ENCODE measurements at places on chromosomes 7 and 10.

- no peak for DNase-seq
These were observed 93.4 kb upstream of the AUTS2 start for GRCh38 chr7:69504733-69505420.

GRCh38 chr10:63171926-63172325, 38.8 kb downstream of the NRBF2 start:
- DNase-seq: no peak

DNA sequence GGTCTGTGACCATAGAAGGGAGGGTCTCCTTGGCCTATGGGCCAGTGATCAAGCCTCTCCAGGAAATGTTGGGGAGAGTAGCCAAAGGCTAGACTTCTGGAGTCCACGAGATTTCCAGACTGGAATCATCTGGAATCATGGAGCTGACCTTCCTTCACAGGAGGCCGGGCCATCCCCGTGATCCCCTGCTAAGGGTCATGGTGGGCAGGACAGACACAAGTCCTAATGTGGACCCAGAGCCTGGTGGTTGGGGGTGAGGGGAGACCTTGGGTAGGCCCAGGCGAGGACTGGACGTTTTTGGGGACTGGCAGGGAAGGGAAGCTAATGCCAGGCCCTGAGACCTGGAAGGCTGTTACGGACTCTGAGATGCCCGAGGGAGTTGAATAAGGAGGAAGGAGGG, 9.8 kb upstream of the GRID1 start:
- DNase-seq: no peak

DNA sequence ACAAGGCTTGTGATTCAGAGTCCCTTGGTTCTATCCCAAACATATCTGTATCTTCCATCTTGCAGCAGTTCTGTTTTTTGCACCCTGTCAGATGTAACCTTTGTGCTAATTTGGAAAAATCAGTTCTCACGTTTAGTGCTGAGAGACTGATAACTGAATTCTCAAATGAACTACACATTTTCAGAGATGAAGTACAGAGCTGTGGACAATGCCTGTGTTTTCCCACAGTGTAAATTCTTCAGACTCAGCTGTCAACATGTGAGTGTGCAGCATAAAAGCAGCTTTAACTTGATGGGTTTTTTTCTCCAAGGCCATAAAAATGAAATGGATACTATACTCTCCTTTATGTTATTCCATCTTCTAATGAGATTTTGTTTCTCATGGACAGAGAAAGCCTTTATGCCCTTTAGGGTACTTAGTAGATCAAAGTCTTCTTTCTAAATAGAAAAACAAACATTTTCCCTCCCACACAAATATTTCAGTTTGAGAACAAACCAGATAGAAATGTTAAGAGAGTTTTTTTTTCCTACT, 150.9 kb downstream of the SEMA3A start:
- no peak for DNase-seq

GRCh38 chr10:123136806-123137642, 1.3 kb downstream of the HMX3 start:
- no peak for DNase-seq

DNA sequence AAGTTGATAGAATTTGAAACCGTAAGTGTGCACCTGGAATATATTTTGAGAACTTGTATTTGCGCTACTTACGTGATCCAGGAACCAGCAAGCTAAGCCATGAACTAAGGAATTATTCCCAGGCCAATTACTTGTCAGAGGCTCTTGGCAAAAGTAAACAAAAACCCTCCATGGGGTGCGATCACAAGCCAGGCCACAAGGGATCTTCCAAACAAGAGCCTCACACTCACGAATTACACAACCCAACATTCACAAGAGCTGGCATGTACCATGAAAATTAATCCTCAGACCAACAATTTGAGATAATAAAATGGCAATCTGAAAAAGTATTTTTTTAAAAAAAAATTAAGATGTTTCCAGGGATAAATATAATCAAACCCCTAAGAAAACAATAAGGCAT, 467.0 kb upstream of the AKR1E2 start:
- DNase-seq: no peak

GRCh38 chr10:100790761-100791208, 45.4 kb downstream of the PAX2 start:
- no peak for DNase-seq

DNA sequence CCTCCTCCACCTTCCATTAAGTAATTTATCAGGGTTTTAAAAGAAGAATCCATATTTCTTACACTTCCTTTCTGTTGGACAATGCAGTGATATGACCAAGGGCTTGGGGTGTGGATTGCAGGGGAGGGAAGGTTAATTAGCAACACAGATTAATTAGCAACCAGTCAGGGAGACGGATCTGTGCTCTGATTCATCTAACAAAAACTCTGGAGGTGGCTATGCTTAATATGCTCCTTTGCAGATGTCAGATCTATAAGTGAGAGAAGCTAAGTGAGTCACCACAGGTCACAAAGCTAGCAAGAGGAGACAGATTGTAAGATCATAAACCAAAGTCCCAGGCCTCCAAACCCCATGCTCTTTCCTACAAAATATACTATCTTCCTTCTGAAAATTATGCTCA, 178.8 kb upstream of the ITGB1 start:
- DNase-seq: no peak

GRCh38 chr10:102514487-102515311, 10.9 kb downstream of the SUFU start:
- no peak for DNase-seq

DNA sequence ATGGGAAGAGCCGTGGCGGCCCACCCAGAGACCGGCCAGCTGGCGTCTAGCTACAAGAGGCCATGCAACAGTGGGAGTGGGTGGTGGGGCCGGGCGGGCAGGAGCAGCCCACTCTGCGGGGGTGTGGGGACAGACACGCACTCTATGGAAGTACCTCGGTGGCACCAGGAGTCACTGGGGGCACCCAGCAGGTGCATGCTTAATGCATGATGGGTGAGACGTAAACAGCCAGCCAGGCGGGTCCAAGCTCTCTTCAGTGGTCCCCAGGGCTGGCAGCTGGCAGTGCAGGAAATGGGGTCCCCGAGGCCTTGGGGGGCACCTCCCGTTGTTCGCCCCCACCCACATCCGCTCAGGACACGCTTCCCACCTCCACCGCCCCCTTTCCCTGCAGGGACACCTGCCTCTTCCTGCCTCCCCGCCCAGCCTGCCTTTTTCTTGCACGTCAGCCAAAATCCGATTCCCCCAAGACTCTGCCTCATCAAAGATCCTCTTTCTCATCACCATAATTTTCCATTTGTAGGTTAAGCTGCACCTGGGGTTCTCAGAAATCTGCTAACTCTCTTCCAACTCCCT, 22.6 kb upstream of the PSMG3 start:
- no peak for DNase-seq

- DNase-seq: no peak
These were observed 3.5 kb upstream of the XPNPEP1 start for GRCh38 chr10:109926825-109927224.

- no peak for DNase-seq
These were observed 1.8 kb downstream of the GDI2 start for GRCh38 chr10:5811387-5811821.

GRCh38 chr7:36620166-36620708, 104.1 kb downstream of the AOAH start:
- no peak for DNase-seq

GRCh38 chr7:30365621-30366020, 81.2 kb downstream of the ZNRF2 start:
- no peak for DNase-seq

DNA sequence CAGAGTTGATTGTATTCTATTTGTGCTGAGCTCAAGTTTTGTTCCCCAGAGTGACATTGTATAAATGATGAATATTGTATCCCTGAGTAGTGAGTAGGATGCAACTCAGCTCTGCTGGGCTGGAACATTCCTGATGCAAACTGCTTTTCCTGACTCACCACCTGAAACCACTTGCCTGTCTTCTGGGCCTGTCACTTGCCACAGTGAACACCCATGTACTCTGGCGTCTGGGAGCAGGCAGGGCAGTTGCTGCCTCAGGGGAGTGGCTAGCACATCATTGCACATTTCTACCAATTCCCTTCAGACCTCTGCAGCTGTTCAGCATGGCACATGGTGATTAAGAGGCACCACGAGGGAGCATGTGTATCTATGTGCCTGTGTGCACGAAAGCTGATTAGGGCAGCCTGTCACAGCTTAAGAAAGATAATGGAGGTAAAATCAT, 157.3 kb downstream of the SND1 start:
- DNase-seq: no peak

DNA sequence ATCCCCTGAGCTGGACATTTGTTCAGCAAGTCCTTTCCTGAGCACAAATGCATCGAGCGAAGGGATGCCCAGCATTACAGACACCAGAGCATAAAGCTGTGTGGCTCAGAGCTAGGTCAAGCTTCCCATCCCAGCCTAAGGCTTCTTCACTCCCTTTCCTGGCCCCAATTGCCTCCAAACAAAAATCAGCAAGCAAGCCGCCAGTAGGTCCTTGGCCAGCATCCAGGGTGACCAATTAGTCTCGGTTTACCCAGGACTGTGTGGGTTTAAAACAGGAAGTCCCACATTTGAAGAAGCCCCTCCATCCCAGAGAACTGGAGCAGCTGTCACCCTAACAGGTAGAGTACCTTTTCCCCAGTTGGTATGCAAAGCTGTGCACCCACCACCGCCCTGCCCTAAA, 51.2 kb downstream of the PRKAG2 start:
- no peak for DNase-seq

- no peak for DNase-seq
These were observed 151.3 kb upstream of the KMT2E start for GRCh38 chr7:104862719-104863118.

- DNase-seq: no peak
These were observed 16.8 kb upstream of the LRRC72 start for GRCh38 chr7:16509829-16510228.

DNA sequence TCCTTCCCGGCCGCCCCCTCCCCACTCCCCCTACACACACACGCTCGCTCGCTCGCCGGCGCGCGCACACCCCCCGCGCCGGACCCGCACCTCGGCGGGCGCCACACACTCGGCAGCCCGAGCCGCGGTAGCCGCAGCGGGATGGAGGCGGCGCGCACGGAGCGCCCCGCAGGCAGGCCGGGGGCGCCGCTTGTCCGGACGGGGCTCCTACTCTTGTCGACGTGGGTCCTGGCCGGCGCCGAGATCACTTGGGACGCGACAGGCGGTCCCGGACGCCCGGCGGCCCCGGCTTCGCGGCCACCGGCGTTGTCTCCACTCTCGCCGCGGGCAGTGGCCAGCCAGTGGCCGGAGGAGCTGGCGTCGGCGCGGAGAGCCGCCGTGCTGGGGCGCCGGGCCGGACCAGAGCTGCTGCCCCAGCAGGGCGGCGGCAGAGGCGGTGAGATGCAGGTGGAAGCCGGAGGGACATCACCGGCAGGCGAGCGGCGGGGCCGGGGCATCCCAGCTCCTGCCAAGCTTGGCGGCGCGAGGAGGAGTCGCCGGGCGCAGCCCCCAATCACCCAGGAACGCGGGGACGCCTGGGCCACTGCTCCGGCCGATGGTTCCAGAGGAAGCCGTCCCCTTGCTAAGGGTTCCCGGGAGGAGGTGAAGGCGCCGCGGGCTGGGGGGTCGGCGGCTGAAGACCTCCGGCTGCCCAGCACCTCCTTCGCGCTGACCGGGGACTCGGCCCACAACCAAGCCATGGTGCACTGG, at the start of gene SORCS3:
TSS of gene SORCS3 (plus strand) at position 104 of the 750 bp plus-strand sequence.
- DNase-seq: no peak
